Activated naive CD4-positive, alpha-beta T cell treated with anti-CD3 and anti-CD28 coated beads for 36 hours (primary cell): ENCODE measurements at places on chromosomes 7 and 10. TPM values are rescaled to one million over a fixed set of nuclear protein-coding genes. Genes with fewer than 3 reads are reported as not detected.

The CYP3A4 gene
- not detected for total RNA-seq

DNA sequence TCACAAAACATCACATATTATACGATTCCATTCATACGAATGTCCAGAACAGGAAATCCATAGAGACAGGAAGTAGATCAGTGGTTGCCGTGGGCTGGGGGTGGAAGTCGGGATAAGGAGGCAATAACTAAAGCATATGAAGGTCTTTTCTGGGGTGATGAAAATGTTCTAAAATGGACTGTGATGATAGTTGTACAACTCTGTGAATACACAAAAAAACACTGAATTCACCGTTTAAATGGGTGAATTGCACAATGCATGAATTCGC is 3.2 kb upstream of the INSIG1 start:
- DNase-seq = no peak

- DNase-seq = no peak
These were observed 33.9 kb upstream of the EEPD1 start for GRCh38 chr7:36119005-36119706.

The HOXA7 gene
- not detected for total RNA-seq
